ENCODE measurements at places on chromosomes 6 and 20.

- DNase-seq = no peak
Observed at GRCh38 chr6:42864602-42865001, 14.8 kb upstream of the RPL7L1 start.

DNA sequence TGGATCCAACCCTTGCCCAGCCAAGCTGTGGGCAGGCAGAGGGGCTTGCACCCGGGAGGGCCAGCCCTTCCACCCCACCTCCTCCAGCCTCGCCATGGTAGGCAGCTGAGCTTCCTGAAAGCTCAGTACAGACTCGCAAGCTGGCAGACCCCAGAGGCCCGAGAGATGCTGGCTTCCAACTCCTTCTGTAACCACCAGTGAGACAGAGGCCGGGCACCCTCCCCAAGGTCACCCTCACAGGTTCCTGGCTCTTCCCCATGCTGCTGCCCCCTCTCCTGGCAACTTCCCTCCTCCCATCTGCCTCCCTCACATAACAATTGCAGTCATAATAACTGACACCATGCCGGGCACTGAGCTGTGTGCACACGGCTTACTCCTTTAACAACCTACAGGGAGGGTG lies 26.2 kb upstream of the NOL4L start:
- no peak for DNase-seq

DNA sequence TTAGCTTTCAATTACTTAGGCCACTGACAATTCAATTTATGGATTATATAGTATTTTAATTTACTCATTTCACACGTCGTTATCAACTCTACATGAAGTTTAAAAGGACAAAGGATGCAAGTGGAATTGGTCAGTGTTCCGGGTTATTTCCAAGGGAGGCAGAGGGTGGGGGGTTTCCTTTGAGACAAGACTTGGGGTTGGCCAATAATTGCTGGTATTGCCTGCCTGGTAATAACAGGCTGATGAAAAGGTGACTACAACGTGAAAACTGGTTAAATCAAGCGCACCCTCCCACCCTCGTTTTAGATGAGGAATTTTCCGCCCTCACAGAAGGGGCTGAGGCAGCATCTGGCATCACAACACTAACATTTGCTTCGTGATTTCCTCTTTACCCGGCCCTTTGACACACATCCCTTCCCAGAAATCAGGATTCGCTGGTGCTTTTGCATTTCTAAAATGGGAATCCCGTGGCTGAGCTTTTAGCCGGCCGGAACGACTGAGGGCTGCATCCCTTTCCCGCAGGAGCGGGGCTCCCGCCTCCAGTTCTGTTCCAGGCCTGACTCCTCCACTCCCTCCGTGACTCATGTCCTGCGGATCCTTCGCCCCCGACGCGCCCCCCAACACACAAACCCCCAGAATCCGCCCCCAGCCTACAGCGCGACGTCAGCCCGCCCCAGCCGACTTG lies 999 bp upstream of the PIM1 start:
- DNase-seq = peak; percentile 16

DNA sequence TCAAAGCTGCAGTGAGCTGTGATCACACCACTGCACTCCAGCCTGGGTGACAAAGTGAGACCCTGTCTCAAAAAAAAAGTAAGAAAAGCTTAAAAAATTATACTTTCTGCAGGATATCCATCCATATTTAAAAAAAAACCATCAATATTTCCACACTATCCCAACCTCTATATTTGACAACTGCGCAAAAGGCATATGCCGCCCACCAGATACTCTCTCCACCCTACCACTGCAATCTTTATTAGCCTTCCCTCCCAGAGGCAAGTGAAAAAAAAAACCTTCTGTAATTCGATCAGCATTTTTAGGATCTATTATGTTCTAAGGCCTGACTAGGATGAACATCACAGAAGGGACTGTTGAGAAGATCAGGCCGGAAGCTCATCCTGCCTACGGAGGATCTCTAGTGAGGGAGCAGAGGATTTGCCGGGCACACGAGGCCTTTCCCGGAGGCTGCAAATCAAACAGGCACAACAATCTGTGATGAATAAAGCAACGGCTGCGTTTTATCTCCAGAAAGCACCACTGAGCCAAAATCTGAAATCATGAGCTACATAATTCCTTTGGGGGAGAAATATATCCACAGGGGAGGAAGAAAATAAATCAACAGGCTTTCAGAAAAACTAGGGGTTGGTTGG lies 65.9 kb downstream of the GFOD1 start:
- no peak for DNase-seq

GRCh38 chr20:18717062-18717461 lies 96.5 kb upstream of the SCP2D1 start:
- DNase-seq = no peak

- peak; percentile 85 for DNase-seq
Observed at GRCh38 chr6:151276112-151276740, 36.5 kb downstream of the AKAP12 start.

DNA sequence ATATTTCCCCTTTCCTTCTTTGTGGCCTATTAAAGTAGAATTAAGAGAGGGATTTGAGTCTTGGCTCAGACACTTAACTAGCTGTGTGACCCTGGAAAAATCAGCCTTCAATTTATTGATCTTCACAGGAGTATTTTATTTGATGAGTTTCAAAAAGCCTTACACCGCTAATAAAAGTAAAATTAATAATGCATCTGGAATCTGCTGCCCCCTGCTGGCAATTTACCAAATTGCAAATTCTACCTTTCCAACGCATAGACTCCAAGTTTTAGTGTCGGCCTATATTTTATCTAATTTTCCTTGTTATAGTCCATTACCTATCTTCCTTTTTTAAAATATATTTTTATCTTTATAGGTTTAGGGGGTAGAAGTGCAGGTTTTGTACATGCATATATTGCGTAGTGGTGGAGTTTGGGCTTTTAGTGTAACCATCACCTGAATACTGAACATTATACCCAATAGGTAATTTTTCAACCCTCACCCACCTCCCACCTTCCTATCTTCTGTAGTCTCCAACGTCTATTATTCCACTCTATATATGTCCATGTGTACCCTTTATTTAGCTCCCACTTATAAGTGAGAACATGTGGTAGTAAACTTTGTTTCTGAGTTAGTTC lies 46.3 kb downstream of the GOPC start:
- DNase-seq = no peak

DNA sequence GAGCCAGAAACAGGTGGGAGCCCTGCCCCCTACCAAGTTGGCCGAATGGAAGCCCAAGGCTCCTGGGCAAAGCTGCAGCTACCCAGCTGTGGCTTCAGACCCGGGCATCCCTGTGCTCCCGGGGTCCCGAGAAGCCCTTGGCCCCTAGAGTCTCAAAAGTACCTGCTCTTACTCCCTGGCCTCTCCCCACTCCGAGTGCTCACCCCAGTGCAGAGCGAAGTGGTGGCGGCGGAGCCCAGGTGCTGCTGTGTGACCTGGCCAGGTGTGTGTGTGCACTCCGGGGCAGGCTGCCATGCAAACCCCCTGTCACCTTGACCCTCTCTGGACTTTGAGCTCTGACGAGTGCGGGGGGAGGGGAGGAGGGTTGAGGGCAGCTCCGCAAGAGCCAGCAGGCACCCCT lies 493.8 kb upstream of the MANEA start:
- no peak for DNase-seq

DNA sequence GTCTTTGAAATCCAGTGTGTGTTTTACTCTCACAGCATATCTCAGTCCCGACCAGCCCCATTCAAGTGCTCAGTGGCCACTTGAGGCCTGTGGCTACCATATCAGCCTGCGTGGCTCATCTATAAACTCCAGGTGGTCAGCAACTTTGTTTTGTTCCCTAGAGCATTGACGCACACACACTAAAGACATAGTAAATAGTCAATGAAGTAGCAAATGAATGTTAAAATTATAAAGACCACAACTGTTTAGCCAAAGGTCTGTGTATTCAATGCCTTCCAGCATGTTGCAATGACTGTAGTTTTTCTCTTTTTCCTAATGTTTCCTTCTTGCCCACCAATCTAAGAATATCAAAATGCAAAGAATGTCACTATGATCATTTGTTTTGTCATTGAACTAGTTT lies 238.2 kb upstream of the ZNF217 start:
- DNase-seq = no peak
